ENCODE measurements at places on chromosomes 3 and 15. TPM values are rescaled to one million over a fixed set of nuclear protein-coding genes. Genes with fewer than 3 reads are reported as not detected.

The ACP3 gene
- total RNA-seq: not detected

The GOLGA8S gene
- total RNA-seq: 0.14 TPM

The FRMD5 gene
- 2.1 TPM for total RNA-seq

The ACTRT3 gene
- total RNA-seq: 2.6 TPM

The ARPP19 gene
- total RNA-seq: 83.5 TPM

The ROBO1 gene
- 8.3 TPM for total RNA-seq

The CEMIP gene
- 1.0 TPM for total RNA-seq

The NEO1 gene
- total RNA-seq: 31.9 TPM

The UTS2B gene
- not detected for total RNA-seq

The LTK gene
- 0.05 TPM for total RNA-seq

The DLG1 gene
- total RNA-seq: 18.5 TPM

The ZNF662 gene
- not detected for total RNA-seq

The U2SURP gene
- 84.9 TPM for total RNA-seq

The KY gene
- 0.09 TPM for total RNA-seq

The GOLGA6L7 gene
- not detected for total RNA-seq

The PAQR9 gene
- total RNA-seq: 1.8 TPM

The CLDN18 gene
- total RNA-seq: not detected

The EPB42 gene
- not detected for total RNA-seq

The UACA gene
- 26.4 TPM for total RNA-seq

The INKA1 gene
- 2.8 TPM for total RNA-seq

The NXPE3 gene
- total RNA-seq: 19.4 TPM
